ENCODE measurements at places on chromosomes 2 and 18.
A peak's percentile ranks its signal among the peaks of the same experiment; 100 is the strongest.

- DNase-seq = no peak
Observed at GRCh38 chr2:16546128-16546754, 119.4 kb downstream of the CYRIA start.

DNA sequence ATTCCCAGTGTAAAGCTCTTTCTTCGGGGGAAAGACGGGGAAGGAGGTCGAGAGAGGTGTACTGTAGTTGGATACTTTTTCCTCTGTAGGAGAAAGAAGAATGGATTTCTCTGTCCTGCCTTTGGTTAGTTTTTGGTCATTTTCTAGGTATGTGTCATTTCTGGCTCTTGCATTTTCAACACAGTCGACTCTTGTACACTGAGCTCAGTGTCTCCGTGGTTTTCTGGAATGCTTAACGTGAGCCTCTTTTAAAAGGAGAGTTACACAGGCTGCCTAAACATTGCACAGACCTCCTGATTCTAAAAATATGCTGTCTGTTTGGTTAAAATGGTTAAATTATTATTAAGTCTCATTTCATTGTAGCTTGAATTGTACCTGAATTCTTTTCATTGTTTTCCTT is 21.8 kb upstream of the GLS start:
- DNase-seq = no peak

DNA sequence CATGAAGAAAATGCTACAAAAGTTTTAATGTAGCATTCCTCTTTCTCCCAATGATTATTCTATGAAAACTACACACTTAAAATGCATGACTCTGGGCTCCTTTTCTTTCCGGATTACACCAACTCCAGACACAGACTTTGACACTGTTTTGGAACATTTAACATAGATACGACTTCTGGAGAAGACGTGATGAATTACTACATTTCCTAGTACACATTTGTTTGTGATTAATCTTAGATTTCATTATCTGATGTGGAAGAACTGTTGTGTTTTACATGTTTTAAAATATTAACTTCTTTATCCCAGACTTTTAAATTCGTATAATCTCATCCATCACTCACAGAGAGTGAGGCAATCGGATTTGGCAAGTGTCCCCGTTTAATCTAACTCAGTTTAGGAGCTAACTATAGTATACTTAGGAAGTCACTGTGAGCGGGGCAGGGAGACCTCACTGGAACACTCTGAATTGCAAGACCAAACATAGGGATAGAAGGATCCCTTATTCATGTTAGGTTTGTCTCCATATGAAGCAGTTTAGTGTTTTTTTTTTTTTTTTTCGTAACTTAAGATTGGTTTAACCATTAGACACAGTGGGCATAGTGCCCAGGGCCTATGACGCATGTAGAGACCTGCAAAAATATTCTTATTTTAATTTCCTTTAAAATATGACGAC is 66.7 kb downstream of the PDE1A start:
- DNase-seq = no peak

DNA sequence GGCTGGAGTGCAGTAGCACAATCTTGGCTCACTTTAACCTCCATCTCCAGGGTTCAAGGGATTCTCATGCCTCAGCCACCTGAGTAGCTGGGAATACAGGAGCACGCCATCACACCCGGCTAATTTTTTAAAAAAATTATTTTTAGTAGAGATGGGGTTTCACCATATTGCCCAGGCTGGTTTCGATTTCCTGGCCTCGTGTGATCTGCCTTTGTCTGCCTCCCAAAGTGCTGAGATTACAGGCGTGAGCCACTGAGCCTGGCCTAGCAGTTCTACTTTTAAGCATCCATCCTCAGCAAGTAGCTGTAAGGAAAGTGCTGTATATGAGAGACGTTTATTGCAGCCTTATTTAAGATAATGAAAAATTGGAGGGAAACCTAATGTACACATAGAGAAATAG is 79.7 kb downstream of the ZDBF2 start:
- no peak for DNase-seq

DNA sequence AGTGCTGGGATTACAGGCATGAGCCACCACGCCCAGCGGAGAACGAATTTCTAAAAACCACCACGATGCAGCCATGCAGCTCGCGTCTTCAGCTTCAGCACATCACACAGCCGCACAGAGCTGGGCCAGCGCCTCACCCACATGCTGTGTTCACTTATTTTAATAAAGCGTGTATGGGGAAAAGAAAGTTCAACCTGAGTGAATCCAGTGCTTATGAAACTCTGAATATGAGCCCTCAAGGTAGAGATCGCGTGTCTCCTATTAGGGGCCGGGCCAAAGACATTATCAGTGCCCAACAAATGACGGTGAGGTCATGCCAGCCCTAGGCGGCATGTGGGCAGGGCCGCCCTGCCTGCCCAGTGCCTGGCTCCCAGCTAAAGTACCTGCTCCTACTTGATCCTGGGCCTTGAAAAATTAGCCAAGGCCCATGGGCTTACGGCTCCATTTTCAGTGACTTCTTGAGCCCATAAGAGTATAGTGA is 44.3 kb downstream of the SPRED2 start:
- DNase-seq = no peak

- no peak for DNase-seq
Observed at GRCh38 chr2:7611750-7612149, 694.5 kb downstream of the RNF144A start.

DNA sequence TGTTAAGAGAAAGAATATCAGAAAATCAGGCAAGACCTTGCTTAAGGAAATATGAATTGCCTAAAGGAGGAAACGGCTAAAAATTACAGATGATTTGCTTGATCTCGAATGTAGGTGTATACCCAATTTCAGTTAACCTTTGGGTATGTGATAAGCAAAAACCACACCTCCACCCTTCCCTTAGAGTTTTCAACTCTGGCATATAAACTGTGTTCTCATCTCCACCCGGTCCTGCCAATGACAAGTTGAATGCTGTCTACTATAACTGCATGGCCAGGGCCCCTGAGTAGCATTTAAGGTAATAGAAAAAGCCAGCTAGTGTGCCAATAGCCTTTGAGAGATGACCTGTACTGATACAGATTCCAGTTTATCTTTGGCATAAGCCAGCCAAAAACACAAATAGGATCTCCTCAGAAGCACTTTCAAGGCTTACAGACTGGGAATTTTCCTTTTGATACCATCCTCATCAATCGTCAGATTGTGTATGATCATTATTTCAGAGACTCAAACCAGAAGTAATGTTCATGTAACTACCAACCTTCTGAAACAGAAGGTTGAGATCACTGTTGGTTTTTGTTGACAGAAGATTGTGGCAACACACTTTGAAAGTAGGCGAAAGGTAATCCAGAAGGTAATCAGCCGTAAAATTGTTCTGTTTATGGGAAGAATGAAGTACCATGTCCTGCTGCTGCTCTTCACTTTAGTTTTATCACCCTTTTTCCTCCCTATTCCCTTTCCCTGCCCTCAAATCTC is 163.1 kb downstream of the GFPT1 start:
- no peak for DNase-seq

- no peak for DNase-seq
Observed at GRCh38 chr2:131588152-131588873, 60.6 kb downstream of the CCDC74A start.

- DNase-seq = no peak
Observed at GRCh38 chr2:76569819-76570218, 859.1 kb upstream of the GCFC2 start.

DNA sequence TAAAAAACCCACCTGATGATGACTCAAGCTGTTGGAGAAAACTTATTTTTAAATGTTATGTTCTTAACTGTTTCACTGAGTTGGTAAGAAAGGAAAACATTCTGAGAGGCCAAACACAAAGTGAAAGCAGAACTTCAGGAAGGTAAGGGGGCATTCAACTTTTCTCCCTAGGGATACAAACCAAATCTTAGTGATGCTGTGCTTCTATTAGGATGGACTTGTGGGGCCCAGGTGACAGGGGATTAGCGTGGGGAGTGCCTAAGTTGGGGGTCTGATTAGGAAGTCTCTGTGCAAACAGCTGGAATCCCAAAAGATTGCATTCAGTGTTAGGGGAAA is 18.5 kb downstream of the PDCL3 start:
- no peak for DNase-seq

GRCh38 chr2:12032398-12032797 is 286.0 kb downstream of the LPIN1 start:
- DNase-seq = peak; percentile 6

- no peak for DNase-seq
Observed at GRCh38 chr2:240573071-240573515, 4.8 kb downstream of the RNPEPL1 start.

DNA sequence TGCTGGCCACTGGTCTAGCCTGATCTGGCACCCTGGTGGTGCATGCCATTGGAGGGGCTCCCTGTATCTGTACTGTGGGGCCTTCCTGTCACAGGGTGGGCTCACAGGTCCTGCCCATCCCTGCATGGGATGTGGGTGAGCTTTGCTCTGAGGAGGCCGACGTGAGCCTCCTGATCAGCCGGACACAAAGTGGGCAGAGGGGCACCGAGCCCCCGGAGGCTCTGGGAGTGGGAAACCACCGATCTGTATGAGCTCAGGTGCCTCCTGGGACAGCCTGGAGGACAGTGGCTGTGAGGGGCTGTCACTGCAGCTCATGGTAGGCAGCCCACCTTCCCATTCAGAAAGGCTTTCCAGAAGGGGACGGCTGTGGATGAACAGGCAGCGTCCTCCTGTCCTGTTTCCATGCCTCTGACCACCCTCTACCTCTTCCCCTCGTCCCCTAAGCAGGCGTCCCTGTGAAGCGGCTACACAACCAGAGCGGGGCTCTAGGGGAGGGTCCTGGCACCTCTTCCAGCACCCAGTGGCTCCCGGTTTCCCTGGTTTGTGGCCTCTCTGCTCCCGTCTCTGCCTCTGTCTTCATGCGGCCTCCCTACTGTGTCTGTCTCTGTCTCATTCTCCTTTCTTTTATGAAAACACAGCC is 112.5 kb upstream of the OTOS start:
- DNase-seq = no peak

- no peak for DNase-seq
Observed at GRCh38 chr2:119106301-119106897, 52.2 kb downstream of the C1QL2 start.

DNA sequence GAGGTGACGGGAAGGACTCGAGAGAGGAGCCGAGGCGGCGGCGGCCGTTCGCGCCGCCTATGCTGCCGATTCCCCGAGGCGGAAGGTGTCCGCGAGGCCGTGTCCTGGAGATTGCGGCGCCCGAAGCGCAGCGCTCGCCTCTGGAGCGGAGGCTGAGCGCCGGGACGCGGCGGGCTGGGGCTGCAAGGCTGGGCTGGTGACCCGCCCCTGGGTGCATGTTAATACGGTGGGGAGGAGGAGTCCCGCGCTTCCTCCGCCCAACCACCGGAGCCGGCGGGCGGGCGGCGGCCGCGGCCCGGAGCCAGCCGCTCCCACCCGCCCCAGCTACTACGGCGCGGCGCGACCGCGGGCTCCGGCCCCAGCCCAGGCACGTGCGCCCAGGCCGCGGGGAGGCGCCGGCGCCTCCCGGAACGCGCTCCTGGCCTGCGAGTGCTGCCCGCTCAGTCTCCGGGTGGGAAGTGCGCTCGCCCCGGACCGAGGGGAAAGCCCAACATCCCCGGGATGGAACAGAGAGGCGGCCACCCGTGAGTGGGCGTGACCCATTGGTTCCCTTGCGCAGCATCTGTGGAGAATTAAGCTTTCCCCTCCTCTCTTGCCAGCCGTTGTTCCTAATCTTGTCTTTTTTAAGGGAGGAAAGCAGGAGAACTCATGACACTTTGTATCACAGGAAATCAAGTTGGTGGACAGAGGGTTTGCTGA is at the start of gene DLGAP1:
Gene DLGAP1, minus strand, starts transcription at position 195 of the 699 bp plus-strand sequence.
- no peak for DNase-seq

DNA sequence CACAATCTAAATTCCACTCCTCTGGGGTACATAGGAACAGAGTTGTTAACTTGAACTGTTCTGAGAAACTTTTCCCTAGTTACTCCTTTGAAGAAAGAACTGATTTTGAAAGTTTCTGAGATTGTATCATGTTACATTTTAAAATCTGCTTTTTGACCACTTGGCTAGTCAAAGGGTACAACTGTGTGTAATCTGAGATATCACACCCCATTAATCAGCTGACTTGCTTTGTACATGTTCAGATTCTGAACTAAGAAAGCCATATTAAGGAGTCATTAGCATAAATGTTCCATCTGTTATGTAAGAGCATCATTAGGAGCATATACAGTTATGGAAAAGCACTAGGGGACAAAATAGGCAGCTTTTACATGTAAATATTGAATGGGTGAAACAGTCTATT is 3.8 kb upstream of the WDR35 start:
- DNase-seq = no peak

DNA sequence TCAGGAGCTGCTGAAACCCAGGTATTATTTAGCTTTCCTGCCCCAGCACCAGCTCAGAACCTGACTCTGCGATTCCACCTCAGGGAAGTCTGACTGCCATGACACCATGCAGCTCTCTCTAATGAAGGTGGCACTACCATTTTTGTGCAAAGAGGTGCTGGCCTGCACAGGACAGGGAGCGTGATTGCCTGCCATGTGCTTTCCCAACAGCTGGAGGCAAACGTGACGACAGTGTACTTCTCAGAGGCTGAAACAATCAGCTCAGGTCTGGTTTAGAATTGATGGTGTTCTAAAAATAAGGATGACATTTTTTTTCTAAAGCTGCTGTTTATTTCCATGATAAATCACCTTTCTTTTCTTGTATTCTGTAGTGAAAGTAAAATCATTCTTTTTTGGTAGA is 75.2 kb upstream of the TTC39C start:
- no peak for DNase-seq

GRCh38 chr2:206105541-206105940 is 19.6 kb upstream of the INO80D start:
- no peak for DNase-seq

DNA sequence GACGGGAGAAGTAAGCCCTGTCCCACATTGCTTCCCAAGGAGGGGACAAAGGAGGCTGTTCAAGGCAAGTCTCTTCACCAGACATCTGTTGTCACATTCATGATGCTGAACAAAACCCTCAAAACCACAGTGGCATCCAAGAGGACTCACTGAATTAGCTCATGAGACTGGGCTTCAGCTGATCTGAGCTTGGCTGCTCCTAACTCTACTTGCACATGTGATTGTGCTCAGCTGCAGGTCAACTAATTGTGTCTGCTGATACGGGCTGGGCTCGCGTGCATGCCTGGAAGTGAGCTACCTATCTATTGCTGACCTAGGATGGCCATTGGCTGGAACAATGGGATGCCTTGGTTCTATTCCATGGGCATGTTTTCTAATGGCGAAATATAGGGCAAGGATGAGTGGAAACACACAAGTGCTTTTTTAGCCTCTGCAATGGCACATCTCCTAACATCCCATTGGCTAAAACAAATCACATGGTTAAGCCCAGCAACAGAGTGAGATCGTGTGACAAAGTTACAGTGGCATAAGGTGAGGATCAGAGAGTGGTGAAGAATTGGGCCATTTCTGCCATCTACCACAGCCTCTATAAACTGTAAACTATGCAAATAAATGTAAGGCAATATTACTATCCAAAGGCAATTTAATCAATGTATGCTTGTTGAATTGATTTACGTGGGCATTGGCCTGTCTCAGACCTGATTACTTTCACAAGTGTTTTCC is 52.9 kb upstream of the CAPN13 start:
- no peak for DNase-seq

- no peak for DNase-seq
Observed at GRCh38 chr2:85419009-85419675, 628 bp downstream of the SH2D6 start.

- DNase-seq = no peak
Observed at GRCh38 chr2:54673501-54673998, 49.9 kb upstream of the EML6 start.

- DNase-seq = no peak
Observed at GRCh38 chr18:79501006-79501405, 105.3 kb downstream of the NFATC1 start.

GRCh38 chr2:101367508-101367907 is 19.8 kb downstream of the CREG2 start:
- no peak for DNase-seq

Measured in SHP77 treated with DMSO at 0.1 percent for 48 hours (cell line).